ENCODE measurements at places on chromosomes 13 and 19.
A peak's percentile ranks its signal among the peaks of the same experiment; 100 is the strongest.

DNA sequence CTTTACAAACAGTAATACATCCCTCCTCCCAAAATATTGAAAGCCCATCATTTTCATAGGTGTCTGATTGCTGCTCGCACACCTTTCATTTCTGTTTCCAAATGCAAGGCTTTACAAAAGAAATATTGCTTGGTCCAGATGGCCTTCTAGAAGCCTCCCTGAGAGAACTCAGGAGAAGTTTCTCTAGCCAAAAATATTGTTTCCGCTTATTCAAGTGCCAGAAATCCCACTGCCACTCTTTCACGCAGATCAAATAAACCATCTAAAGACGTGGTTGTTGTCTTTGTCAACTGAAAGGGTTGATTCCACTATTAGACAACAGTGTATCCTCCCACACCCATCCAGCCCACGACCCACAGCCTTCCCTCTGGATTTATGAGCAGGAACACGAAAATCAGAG is 96.2 kb downstream of the ZIC5 start:
- DNase-seq, result no peak

- no peak for DNase-seq
These were observed 88.6 kb downstream of the DPF1 start for GRCh38 chr19:38135150-38135998.

DNA sequence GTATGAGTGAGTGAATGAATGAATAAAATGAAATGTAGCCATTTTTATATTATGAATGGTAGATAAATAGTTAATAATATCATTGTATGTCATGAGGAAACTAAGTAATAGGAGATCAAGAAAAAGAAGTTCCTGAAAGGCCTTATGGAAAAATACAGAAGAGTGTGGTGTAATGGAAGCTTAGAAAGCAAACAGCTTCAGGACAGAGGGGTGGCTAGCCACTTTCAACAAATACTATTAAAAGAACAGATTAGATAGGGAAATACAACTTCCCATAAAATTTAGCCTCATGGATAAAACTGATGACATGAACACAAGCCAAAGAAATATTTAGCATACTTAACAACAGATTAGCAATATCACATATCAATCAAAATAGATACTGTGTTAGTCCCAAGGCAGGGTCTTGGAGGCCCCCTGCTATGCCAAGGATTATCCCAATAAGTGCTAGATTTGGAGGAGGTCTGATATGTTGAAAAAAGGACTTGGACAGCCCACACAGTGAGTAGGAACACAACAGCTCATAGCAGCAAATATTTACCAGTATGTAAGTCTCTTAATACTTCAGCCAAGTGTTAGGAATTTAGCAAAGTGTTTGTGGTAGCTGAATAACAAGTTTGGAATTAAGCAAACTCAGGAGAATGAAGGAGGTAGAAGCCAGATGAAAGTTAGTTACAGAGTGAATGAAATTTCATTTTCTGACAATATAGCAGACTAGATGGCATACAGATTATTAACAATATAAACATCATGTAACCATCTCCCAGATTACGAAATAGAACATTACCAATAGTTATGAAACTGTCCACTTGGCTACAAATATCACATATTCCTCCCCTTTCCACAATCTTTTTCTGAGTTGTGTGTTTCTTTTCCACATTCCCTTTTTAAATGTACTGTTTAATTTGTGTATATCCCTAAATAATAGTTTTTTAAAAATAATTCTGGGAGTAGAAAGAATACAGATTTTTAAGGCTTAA is 1632.0 kb downstream of the PCDH9 start:
- no peak for DNase-seq

GRCh38 chr13:65926750-65927171 is 1303.4 kb downstream of the PCDH9 start:
- DNase-seq, result no peak

- no peak for DNase-seq
These were observed 11.4 kb upstream of the MIA start for GRCh38 chr19:40763963-40764362.

GRCh38 chr19:48638831-48639381 is 1.7 kb upstream of the DBP start:
- DNase-seq, result no peak

GRCh38 chr19:8884416-8884815 is 52.2 kb downstream of the MBD3L1 start:
- no peak for DNase-seq

DNA sequence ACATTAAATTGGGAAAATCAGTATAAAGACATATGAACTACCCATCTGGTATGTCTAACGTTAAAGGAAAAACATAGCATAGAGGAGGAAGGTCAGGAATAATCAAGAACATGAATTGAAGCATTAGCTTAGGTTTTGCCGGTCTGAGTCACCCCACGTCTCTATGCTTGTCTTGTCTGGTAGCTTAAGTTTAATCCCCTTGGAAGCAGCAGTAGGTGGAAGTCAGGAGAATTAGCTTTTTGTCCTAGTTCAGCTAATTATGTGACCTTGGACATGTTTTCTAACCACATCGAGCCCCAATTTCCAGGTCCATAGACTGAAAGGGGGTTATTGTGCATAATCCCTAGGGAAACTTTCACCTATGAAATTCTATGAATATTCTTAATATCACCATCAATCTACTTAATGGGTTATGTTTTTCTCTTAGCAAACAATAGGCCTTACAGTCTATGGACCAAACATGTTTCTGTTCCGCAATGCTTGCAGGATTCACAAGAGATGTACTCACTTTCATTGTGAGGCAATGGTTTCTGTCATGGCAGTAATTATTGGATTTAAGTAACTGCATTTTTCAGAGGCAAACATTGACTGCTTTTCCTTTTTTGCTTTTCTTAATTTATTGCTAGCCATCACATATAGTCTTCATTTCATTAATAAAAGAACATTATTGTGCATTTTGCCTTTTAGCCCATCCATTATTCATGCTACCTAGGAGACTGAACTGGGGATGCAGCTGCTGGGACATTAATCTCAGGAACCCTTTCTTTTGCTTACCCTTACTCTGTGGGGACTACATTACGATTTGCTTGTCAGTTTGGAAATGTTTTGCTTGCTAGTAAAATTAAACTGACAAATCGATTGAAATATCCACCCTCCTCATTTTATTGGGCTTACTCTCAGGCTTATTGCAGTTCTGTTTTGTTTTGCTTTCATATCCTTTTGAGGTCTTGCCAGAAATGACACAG is 304.8 kb upstream of the MAB21L1 start:
- DNase-seq, result no peak

DNA sequence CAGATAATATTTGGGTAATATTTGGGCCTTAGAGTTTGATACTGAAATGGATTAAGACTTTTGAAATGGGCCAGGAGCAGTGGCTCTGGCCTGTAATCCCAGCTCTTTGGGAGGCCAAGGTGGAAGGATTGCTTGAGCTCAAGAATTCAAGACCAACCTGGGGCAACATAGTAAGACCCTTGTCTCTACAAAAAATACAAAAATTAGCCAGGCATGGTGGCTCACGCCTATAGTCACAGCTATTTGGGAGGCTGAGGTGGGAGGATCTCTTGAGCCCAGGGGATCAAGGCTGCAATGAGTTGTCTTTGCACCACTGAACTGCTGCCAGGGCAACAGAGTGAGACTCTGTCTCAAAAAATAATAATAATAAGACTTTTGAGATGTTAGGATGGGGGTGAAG is 926 bp upstream of the ZNF836 start:
- DNase-seq, result no peak

DNA sequence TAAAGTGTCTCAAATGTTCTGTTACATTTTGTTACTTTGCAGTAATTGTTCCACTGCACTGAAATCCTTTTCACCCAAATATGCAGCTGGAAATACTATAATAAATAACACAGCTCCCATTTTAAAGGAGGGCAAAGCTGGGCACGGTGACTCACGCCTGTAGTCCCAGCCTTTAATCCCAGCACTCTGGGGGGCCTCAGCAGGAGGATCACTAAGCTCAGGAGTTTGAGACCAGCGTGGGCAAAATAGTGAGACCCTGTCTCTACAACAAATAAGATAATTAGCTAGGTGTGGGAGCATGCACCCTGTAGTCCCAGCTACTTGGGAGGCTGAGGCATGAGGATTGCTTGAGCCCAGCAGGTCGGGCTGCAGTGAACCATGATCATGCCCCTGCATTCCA is 7.5 kb upstream of the UBAC2 start:
- no peak for DNase-seq

GRCh38 chr19:53424968-53425597 is 6.7 kb upstream of the ZNF761 start:
- peak; percentile 86 for DNase-seq

DNA sequence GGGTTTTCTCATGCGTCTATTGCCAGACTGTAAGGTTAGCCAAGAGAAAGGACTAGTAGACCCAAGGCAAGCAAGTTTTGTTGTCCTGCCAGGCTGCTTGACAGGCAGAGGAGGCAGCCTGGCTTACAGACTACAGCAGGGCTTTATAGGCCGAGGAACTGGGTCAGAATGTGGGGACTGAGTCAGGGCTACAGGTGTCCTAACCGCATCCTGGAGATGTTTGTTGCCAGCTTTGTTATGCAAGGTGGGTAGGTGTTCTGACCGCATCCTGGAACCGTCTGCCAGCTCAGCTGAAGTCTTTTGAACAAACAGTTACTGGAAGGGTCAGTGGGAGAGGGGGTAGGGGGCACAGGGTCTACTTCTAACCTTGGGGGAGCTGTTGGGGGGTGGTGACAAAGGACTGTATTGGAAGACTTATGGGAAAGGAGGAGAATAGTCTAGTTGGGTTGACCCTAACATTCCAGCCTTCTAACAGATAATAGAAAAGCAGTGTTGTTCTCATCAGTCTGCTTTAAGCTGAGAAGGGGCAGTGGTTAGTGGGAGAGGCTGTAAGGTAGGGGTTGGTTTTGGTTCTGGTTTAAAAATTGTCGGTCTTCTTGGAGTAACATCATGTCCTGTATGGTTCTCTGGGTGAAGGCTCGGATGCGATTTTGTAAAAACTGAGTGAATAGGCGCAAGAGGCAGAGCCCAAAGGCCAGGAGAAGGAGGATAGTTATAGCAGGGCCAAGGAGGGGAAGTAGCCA is 913.8 kb upstream of the SLITRK5 start:
- DNase-seq, result peak; percentile 72

DNA sequence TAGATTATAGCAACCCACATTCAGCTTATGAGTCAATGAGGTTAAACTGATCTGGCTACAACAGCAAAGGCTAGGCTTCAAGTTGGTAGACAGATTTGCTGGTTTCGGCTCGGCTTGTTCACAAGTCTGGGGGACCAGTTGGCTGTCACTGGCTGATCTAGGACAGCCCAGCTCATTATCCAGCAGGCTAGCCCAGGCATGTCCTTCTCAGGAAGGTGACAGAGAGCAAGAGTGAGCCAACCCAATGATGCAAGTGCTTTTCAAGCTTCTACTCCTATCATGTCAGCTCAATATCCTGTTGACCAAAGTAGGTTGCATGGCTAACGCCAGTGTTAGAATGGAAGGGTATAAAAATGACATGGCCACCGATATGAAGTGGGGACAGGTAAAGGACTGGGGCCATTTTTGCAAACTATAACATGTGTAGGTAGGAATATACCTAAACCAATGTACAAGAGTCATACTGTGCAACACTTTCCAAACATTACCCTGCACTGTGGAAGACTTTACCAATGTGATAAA is 220.9 kb upstream of the SOX21 start:
- DNase-seq, result no peak

DNA sequence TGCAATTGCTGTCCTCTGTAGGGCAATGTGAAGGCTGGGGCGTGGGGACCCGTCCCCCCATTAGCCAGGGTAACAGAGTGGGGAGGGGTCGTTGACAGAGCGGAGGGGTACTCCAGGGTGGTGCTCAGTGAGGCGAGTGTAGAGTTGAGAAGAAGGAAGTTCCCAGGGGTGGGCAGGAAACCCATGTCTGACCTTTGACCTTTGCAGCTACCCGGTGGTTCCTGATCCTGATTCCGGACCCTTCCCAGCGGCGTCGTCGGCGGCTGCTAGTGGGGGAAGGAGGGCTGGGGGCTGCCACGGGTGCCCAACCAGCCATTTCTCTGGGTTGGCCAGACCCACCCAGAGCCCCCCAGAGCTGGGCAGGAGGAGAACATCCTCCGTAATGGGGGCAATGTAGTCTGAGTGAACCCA is 2.1 kb upstream of the PLVAP start:
- no peak for DNase-seq

DNA sequence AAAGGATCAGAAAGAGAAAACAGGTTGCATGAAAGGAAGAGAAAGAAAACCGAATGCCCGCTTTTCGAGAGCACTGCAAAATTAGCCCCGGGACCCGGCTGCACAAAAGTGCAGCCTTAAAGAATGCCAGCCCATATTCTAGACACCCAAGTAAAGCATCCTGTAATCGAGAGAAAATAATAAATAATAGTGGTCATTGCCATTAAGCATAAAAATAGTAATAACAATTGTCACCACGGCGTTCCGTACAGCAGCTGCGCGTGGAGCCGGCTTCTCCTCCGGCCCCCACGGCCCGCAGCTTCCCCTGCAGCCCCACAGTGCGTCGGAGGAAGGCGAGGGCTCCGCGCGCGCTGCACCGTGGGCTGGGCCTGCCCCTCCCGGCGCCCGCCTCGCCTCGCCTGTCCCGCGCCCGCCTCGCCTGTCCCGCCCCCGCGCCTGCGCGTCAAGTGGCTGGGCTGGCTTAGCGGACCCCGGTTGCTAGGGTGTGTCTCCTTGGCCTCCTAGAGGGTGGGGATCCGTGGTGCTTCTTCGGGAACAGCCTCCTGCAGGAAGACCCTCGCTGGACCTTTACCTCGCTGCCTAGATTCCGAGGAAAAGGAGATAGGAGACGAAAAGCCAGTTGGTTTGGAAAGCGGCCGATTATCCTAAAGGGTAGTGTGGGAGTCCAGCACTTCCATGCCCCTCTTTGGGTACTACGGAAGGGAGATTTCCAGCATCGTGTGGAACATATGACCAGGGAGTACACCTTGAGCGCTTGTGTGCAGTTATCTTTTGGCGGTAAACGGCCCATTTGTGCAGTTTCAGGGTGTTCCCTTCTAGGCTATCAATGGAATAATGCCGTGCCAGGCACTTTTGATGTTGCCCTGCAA is at the start of gene LRRC63:
TSS of gene LRRC63 (plus strand) at position 446 of the 869 bp plus-strand sequence. CDS start 1,107 bp downstream, outside the sequence.
- DNase-seq, result peak; percentile 95

GRCh38 chr13:80259159-80259558 is 81.8 kb downstream of the SPRY2 start:
- DNase-seq, result no peak

GRCh38 chr13:110652764-110653163 is 37.4 kb downstream of the NAXD start:
- no peak for DNase-seq

DNA sequence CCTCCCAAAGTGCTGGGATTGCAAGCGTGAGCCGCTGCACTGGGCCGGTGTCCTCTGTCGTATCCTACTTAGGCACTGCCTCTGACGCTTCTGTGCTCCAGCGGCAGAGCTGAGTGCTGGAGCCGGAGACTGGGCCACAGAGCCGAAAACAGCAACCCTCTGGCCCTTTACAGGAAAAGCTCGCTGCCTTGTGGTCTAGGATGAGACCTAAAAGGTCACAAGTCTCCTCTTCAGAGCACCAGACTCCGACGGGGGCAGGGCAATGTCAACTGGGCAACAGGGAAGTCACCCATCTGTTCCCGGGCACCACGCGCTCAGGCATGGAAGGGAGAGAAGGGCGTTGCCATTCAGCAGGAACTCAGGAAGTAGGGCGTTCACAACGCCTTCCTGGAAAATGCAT is 91.7 kb downstream of the GADD45B start:
- DNase-seq, result peak; percentile 60

All from activated effector memory CD4-positive, alpha-beta T cell treated with anti-CD3 and anti-CD28 coated beads, Interleukin-2, amount 50 U/mL, for 16 hours (primary cell).